ENCODE measurements at places on chromosomes 5 and 9.

GRCh38 chr5:107812570-107813141 lies 141.9 kb upstream of the EFNA5 start:
- DNase-seq, result no peak

- no peak for DNase-seq
Observed at GRCh38 chr5:12080761-12081160, 176.5 kb upstream of the CTNND2 start.

- no peak for DNase-seq
Observed at GRCh38 chr5:74285675-74286280, 354.8 kb downstream of the ENC1 start.

DNA sequence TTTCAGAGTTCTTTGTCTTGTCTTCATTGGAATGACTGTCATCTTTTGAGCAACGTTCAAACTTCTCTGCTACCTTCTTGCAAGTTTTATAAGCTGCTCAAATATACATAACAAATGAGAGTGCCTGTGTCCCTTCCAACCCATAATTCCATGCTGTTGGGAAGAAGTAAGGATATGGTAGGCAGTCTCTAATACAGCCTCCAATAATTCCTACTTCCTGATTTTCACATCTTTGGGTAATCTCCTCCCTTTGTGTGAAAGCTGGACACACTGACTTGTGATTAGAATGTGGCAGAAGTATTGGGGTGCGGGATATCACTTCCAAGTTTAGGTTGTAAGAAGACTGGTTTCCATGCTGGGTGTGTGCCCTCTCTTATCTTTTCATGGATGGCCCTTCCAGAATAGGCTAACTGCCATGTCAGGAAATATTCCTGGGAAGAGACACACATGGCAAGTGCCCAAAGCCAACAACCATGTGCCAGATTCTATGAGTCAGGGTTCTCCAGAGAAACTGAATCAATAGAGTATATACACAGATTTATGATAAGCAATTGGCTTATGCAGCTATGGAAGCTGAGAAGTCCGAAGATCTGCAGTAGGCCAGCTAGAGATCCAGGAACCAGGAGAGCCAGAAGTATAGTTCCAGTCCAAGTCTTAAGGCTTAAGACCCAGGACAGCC lies 531.3 kb downstream of the NTRK2 start:
- DNase-seq, result no peak

DNA sequence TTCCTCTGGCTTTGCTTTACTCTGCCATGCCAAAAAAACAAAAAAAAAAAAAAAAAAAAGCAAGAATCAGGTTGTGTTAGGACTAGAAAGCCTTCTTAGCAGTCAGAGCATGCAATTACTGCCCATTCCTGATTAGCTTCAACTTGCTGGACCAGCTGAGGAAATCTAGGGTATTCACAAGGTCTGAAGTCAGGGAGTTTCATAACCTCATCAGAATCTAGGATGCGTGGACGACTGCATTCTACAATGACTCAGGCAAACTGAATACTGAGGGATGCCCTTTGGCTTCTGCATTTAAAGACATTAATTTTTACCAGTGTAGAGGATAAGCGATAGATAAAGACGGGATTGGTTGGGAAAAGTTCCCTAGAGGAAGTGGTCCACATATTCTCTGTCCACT lies 39.2 kb upstream of the SHOC1 start:
- no peak for DNase-seq

DNA sequence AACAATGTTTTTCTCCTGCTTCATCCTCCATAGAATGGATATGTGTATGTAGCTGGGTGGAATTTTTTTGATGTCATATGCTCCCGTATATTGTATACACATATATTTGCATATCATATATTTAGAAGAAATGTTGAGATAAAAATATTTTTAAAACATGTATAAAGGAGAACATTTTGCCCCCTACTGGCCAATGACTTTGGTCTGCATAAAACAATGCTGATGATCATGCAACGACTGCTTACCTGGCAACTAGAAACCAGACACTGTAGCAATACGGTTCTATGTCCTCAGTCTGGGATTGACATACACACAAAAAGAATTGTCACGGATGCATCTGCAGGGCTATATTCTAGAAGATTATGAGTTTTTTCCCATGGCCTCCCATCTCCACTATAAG lies 503.6 kb downstream of the ELAVL2 start:
- DNase-seq, result no peak

- no peak for DNase-seq
Observed at GRCh38 chr5:97194366-97194765, 11.3 kb upstream of the RIOK2 start.

GRCh38 chr5:142826093-142826492 lies 55.9 kb downstream of the ARHGAP26 start:
- DNase-seq, result no peak

GRCh38 chr5:94499806-94500205 lies 118.6 kb downstream of the KIAA0825 start:
- no peak for DNase-seq
